ENCODE measurements at places on chromosomes 3 and 15. TPM values are rescaled to one million over a fixed set of nuclear protein-coding genes. Genes with fewer than 3 reads are reported as not detected.

DNA sequence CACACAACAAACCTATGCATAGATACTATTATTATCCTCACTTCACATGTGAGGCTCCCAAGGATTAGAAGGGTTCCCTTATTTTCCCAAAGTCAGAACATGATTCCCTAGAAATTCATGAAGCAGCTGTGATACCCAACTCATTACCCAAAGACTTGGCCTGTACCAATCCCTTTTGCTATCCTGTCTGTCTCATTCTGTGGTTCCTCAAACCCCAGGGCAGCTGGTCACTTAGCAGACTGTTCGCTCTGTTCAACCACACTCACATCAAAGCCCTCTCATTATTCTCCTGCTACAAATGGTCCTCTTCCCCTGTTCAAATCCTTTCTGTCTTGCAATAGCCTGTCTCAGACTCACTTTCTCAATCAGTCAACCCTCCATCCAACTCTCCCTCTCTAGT, 154.3 kb upstream of the TRIM42 start:
- no peak for DNase-seq

DNA sequence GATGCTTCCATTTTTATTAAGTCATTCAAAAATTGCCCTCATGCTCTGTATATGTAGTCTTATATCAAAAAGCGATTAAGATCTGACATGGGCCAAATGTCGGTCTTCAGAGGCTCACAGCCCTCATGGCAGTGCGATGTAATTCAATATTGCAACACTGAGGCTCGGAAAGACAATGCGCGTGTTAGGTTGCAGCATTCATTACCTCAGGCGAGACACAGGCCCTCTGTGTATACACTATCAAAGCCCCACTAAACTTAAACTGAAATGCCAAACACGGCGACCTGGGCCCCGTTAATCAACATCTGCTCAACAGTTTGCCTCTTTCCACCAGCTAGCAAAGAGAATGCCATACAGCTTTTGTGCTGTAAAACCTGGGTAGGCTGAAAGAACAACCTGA, 413.4 kb downstream of the ERC2 start:
- DNase-seq, result no peak

DNA sequence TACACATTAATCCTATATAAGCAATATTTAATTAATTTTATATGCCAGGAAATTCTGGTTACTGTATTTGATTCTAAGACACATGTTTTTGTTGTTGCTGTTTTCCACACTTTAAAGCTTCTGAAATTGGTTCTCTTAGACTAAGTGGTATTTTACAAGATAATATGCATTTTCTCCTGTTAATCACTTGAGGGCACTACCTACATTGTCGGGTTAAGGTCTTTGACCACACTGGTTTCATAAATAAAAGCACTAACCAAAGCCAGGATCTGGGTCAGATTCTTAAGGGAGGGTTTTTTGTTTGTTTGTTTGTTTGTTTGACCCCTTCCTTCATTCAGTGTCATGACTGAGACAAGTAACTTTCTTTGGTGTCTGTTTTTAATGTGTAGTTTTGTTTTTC, 590.2 kb downstream of the RBMS3 start:
- no peak for DNase-seq

FGF12 gene
- 1.0 TPM for total RNA-seq

RTP1 gene
- not detected for total RNA-seq

Data from uterus (tissue), 4 donors.